ENCODE measurements at places on chromosomes 2 and 18.
A peak's percentile ranks its signal among the peaks of the same experiment; 100 is the strongest.

- DNase-seq, result no peak
Measured at GRCh38 chr2:28153851-28154250, 238.8 kb upstream of the FOSL2 start.

- no peak for DNase-seq
Measured at GRCh38 chr2:43060390-43061016, 165.9 kb downstream of the ZFP36L2 start.

DNA sequence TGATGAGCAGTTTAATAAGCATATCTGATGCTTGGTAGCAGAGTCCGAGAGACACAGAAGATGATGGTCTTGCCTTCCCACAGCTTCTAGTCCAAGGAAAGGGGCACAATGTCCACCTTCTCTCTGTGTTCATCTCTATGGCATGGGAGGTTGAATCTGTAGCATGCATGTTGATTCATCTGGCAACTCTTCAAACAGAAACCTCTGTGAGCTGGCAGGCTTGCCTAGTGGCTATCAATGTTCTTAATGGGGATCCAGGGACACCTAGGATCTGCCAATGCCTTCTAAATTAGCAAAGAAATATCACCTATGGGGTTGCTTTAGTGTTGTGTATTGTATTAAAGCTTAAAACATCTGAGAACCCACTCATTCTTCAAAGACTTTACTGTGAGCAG lies 170.8 kb downstream of the INO80D start:
- no peak for DNase-seq

DNA sequence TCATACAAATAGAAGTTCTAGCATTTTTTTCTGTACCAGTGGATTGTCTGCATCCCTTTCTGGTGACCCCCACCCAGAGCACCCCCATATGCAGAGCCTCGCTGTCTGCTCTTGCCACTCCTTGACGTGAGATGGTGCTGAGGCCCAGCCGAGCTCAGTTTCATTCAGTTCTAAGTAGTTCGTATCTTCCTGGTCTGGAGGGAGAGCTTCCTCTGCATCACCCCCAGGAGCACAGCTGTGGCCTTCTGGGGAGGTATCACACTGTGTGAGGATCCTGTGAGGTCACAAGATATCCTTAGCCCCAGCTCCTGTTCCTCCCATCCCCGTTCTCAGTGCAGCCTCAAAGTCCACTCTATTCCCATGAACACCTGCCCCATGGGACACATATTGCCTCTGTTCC lies 132.7 kb downstream of the PTGR3 start:
- no peak for DNase-seq

GRCh38 chr2:51103205-51103604 lies 71.3 kb upstream of the NRXN1 start:
- DNase-seq, result no peak

- no peak for DNase-seq
Measured at GRCh38 chr2:38975042-38975441, 85.4 kb downstream of the ARHGEF33 start.

DNA sequence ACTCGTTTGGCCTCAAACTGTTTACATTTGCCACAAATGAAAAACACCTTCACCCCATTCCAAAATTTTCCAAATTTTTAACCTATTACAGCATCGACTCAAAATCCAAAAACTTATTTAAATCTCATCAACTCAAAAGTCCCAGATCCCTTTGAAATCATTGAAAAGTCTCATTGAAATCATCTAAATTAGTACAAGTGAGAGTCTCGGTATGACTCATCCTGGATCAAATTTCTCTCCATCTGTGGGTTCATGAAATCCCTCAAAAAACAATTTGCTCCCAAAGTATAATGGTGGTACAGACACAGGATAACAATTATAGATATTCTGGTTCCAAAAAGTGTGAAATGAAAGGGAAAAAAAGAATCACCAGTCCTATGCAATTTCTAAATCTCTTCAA lies 65.1 kb downstream of the LRP1B start:
- no peak for DNase-seq

GRCh38 chr2:236359426-236360045 lies 95.3 kb upstream of the ASB18 start:
- no peak for DNase-seq

DNA sequence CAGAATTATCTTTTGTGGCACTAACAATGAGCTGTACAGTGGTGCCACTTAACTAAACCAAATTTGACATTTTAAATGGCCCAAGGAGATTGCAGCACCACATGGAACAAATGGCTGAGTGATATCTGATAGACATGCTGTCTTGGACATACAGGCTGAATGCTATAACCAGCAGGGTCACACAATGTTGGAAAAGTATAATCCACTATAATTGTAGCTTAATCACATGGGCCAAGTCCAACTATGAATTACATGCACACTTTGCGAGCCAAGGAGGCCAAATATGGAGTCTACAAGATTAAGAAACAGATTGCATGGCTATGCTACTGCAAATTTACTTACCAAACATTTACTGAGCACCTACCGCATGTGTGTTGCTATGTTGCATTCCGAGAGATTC lies 69.0 kb downstream of the AOX1 start:
- DNase-seq, result no peak

GRCh38 chr2:62007555-62007954 lies 102.1 kb downstream of the COMMD1 start:
- no peak for DNase-seq

DNA sequence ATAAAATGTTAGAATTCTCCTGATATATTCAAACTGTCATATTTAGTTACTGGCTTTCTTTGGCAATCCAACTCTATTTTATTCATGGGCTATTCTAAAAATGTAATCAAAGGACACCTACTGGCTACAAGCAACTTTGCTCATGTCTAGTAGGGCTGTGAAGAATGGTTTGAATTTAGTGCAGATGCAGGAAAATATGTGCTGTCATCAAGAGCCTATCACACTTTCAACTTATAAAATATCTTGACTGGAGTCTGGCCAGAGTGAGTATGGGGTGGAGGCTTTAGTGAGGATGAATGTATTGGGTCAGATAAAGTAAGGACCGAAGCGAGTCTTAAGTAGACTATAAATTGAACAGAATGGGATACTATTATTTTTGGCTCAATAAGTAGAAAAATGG lies 343.4 kb upstream of the SPRED2 start:
- DNase-seq, result no peak

- no peak for DNase-seq
Measured at GRCh38 chr2:210421916-210422315, 54.6 kb downstream of the LANCL1 start.

DNA sequence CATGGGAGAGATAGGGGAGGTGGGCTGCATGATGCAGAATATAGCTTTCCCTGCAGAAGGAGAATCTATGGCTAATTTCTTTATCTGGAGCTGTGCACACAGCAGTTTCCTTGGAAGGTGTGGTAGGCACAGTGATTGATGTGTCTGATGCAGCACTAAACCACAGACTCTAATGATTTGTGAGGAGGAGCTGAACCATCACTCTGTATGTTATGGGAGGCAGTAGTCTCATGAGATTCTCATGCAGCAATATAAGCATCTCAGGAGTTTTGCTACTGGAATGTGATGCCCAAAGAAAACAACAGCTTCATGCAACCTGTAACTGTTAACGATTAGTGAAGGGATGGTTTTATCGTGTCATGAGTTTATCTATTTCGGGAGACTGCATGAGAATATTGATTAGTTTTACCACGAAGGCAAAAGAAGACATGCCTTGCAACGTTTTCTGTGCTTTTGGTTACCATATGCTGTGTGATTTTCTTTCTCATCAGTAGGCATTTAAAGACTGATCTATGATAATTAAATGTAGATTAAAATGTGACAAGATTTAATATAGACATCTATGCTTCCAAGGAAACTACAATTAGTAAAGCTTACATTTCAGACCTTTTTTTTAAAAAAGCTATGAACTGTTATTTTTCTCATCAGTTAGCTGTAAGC lies 286.8 kb downstream of the ARL6IP6 start:
- DNase-seq, result no peak

DNA sequence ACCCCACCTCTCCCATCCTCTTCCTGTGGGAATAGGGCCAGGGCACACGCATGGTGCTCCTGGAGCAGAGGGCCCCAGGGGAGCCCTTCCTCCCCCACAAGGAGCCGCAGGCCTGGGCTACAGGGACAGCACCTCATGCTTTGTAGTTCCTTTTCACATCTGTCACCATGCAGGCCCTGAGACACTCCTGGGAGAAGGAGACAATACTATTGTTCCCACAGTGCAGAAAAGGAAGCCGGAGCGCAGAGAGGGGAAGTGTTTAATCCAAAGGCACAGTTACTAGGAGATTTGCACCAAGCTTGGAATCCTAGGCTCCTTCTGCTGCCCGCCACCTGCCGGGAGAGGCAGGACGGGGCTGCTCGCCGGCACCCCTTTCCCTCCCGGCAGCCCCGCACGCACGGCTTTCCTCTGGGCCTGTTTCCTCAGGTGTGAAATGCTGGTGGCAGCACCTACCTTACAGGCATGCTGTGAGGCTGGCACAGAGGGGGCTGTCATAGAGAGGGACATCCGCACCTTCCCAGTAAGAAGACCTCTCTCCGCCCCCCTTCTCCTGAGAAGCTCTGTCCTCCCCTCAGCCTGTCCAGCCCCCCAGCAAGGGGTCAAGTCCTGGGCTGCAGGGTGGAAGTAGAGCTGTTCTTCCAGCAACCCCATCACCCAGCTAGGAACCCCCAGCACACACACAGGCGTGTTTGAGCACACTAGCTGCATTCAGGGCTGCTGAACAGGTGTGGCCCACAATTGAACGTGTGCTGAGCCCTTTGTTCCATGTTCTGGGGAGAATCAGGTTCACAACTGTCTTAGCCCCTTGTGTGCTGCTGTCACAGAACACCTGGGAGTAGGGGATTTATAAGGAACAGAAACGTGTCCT lies 62.6 kb downstream of the SMAD7 start:
- no peak for DNase-seq

DNA sequence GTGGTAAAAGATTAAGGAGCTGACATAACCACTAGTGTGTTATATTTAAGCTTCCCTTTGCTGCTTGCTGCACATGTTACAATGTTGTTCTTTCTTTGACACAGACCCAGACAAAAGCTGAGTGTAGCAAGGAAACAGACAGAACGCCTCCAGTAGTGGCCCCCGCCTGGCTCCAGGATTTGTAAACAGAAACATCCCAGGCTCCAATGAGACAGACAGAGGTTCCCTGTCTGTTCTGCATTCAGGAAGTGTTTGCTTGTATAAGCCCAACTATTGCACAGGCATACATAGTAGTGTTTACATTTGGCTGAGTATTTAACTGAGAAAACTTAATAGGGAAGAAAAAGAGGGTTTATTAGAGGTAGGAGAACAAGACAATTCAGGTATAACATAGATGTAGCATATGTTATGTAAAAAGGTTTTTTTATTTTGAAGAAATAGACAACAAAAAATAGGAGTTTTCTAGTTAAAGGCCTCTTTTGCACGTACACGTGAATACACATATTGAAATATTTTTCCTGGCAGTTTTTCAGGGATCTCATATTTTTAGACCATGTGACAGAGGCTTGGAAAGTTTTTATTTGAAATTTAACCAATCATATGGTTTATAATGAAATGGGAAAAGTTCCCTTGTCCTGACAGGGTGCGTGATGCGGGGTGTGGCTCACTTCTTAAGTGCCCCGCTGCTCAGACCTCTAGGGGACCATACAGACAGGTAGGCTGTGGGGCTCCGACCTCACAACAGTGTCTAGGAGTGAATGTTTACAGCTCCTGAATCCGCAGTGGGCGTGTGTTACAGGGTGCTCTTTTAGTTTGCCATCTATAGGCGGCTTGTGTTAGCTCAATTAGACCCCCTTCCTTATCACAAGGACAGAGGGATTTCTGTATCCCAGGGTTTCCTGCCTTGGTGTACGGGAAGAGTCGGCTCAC lies 118.4 kb downstream of the BMPR2 start:
- no peak for DNase-seq

- peak; percentile 40 for DNase-seq
Measured at GRCh38 chr2:159616286-159616701, at the start of gene BAZ2B. Gene BAZ2B, minus strand, starts transcription at chr2:159616548. Its CDS starts 137,829 bp downstream, at chr2:159478719.

DNA sequence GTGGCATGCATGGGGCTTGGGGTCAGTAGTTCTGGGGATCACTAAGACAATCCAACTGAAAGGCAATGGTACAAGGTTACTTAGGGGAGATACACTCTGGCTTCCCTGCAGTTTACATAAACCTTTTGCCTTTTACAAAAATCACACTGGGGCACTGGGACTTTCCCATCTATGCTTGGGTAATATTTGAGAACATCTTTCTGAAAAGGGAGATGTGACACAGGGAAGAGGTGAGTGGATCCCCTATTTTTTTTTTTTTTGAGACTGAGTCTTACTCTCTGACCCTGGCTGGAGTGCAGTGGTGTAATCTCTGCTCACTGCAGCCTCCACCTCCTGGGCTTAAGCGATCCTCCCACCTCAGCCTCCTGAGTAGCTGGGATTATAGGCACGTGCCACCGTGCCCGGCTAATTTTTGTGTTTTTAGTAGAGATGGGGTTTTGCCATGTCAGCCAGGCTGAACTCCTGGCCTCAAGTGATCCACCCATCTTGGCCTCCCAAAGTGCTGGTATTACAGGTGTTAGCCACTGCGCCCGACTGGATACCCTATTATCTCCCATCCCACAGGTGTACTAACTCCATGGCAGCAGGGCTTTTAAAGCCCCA lies 82.8 kb upstream of the DNMT3A start:
- no peak for DNase-seq

GRCh38 chr2:150373374-150373773 lies 114.1 kb downstream of the RND3 start:
- DNase-seq, result no peak

DNA sequence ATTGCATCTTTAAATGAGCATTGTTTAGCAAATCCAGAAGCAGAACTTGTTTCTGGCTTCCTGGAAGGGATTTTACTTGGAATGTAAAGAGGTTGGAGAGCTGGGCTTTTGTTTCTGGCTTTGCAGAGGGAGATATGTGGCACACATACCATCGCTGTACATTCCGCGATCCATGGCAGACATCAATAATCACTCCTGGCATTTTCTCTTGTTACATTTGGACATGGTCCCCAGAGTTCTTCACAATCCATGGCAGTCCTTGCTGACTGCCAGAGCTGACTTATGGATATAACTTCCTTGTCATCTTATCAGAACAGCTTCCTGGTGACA lies 445.6 kb upstream of the SPRED2 start:
- no peak for DNase-seq

DNA sequence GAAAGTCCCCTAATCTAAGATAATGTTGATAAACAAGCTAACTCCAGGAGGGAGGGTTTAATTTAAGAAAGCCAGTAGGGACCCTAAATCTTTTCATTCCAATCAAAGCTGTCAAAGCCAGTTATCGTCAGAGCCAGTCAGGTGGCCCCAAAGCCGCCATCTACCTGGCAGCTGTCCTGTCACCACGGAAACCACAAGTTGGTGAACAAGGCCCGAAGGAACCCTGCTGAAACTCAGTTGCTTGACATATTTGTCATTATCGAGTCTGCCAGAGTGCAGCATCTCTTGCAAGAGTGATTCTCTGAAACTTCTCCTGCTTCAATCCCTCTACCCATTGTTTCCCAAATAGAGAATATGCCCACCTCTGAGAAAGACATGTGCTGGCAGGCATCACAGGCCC lies 30.8 kb upstream of the POLE4 start:
- no peak for DNase-seq
